Esophagus squamous epithelium (tissue), 5 donors: ENCODE measurements at places on chromosomes 2 and 18.

- DNase-seq = no peak
Measured at GRCh38 chr18:62069556-62069955, 117.3 kb downstream of the PIGN start.

GRCh38 chr2:25105336-25106085 is 62.9 kb downstream of the POMC start:
- DNase-seq = no peak

GRCh38 chr18:49486606-49486952 is 455 bp downstream of the C18orf32 start:
- DNase-seq = no peak

DNA sequence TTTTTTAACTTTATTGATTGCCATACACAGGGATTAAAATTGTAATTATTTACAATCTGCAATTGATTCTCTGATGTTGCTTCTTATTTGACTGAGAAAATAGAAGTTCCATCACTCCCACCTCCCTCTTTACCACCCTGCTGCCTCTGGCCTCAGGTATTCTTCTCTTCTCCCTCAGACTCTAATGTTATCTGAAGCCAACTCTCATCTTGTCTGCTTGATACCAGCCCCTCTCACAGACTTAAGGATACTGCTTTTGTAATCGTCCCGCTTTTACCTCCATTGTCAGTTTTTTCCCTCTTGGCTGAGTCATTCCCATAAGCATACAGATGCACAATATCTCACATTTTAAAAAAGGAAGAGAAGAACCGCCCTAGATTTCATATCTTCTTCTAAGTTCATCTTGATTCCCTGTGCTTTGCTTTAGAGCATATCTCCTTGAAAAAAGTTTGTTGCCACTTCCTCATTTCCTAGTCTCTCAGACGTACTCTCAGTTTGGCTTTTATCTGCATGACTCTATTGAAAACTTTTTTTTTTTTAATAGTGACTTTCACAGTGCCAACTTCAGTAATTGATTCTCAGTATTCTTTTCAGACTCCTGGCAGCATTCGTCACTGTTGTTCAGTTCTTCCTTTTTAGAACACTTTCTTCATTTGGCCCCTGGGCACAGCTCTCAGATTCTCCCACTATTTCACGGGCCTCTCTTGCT is 31.1 kb downstream of the SPAG16 start:
- DNase-seq = no peak

DNA sequence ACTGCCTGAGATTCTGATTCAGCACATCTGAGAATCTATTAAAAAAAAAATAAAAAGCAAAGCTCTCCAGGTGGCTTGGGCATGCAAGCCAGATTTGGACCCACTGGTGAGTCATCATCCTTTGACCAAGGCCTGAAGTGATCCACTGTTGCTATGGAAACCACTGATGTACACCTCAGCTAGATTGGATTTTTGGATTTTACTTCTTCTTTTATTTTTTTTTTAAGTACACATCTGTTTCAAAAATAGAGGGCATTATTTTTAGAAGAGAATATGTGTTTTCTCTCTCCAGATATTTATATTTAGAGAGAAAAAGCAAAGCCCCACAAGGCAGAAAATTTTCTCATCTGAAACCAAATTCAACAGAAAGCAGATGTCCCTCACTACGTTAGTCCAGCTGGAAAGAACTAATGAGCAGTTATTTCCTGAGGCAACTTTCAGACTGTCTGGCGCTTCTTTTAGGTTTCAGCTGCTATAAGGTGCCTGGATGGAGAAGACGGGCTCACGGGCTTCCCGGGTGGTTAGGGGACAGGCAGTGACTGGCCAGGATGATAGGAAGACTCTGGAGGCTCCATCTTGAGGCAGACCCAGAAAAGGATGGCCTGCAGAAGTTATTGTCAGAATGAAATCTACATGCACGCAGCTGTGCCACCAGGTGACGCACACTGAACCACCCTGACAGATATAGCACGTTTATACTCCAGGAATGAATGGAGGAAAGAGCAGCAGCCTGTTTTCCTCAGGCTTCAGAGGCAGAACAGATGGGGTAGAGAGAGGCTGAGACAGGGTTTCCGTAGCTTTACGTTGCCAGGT is 50.5 kb downstream of the MRPL35 start:
- no peak for DNase-seq

DNA sequence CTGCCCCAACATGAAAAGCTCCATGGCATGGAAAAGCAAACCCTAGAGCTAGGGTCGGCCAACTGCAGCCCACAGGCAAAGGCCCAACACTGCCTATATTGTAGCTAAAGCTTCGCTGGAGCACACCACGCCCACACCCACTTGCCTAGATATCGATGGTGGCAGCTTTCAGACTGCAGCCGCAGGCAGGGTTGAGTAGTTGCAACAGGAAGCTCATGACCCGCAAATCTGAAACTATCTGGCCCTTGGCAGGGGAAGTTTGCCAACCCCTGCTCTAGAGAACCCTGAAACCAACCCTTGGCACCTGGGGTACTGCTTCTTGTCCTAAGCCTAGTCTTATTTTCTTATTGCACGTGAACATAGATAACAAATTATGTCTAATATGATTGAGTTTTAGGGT is 250.0 kb downstream of the SOX11 start:
- DNase-seq = no peak

DNA sequence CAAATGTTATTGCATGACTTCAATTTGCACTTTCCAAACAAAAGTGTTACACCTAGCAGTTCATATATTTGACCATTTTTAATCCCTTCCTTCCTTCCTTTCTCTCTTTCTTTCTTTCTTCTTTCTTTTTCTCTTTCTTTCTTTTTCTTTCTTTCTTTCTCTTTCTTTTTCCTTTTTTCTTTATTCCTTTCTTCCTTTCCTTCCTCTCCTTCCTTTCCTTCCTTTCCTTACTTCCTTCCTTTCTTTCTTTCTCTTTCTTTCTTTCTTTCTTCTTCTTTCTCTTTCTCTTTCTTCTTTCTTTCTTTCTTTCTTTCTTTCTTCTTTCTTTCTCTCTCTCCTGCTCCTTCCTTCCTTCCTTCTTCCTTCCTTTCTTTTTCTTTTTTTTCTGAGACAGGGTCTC is 146.7 kb upstream of the ALKAL2 start:
- DNase-seq = no peak

GRCh38 chr18:30971338-30971956 is 71.1 kb downstream of the DSC3 start:
- DNase-seq = no peak

- DNase-seq = no peak
Measured at GRCh38 chr2:236170590-236171165, 2.5 kb upstream of the GBX2 start.
